ENCODE measurements at places on chromosomes 12 and 14.
A peak's percentile ranks its signal among the peaks of the same experiment; 100 is the strongest.

DNA sequence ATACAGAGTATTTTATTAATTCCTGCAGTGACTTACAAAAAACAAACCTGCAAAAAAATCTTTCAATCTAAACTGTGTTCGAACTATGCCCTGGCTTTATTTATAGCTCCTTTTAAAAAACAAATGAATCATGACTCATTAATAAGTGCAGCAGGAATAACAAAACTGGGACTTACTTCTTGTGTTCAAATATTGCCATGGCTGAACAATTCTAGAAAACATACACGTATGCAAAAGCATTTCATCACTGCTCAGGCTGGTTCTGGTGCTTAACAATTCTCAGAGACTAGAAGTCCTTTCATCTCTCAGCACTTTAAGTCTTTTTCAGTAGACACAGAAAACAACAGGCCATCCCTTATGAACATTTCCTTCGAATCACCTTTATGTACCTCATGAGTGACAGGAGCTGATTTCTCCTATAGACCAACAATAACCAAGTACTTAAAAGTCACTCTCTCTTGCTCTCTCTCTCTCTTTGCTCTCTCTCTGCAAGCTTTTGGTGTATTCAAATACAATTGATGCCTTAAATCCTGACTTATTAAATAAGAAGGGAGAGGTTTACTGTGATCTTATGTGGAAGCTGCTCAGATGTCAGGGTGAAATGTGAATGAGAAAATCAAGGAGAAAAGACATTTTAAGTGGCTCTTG lies 268.8 kb downstream of the TTC8 start:
- no peak for DNase-seq

DNA sequence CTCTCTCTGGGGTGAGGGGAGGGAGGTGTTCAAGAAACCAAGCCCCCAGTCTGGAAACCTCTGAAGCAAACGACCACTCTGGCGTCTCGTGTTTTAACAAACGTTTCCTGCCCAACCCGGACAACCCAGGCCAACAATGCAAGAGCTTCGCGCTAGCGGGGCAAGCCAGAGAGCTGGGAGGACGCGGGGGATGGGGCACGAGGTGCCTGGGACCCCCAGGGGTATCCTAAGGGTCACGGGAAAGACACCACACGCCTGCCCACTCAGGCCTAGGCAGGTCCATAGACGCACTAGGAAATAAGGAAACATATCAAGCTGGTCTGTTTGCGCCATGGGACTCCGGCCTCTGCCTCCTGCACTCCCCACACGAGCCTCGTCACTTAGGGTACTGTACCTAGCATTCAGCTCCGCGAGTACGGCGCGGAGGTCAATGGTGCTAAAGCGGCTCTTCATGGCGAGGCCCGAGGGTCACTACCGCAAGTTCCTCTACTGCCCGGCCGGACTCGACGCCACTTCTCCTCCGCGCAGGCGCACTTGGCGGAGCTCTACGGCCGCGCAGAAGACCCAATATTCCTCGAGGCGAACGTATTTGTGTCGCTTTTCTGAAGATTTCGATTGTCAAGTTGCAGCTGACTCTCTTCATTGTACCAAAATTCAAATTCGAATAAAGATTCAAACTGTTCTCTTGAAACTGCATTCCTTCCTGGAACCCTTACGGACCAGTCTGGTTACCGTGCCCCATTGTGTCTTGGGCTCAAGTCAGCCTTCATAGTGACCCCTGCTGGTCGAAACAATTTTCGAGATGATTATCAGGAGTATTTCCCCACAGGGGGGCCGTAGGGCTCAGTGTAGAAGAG lies at the start of gene NEMF:
Gene NEMF (minus strand): TSS at position 488 of the 857 bp plus-strand sequence. CDS start 35 bp downstream, at position 453.
- peak; percentile 84 for DNase-seq

DNA sequence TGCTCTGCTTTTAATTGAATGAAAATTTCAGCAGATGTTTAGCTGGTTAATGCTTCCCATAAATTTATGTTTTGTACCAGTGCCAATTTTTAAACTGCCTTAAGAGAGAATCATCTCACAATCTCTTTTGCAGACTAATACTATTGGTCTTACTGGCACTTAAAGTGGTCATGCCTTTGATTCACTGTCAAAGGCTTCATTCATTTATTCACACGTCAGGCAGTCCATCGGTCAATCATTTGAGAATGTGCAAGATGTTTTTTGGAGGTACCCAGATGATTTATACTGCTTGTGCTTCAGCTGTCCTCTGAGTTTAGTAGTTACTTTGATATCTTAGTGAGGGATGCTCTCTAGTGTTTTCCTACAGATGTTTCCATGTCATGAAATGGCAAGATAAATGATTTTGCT lies 83.4 kb downstream of the NAV3 start:
- DNase-seq: no peak

- no peak for DNase-seq
Measured at GRCh38 chr14:48914921-48915320, 671.3 kb downstream of the RPS29 start.

GRCh38 chr14:87102811-87103378 lies 890.1 kb downstream of the GALC start:
- no peak for DNase-seq

GRCh38 chr14:60893911-60894310 lies 87.0 kb downstream of the TRMT5 start:
- DNase-seq: no peak

DNA sequence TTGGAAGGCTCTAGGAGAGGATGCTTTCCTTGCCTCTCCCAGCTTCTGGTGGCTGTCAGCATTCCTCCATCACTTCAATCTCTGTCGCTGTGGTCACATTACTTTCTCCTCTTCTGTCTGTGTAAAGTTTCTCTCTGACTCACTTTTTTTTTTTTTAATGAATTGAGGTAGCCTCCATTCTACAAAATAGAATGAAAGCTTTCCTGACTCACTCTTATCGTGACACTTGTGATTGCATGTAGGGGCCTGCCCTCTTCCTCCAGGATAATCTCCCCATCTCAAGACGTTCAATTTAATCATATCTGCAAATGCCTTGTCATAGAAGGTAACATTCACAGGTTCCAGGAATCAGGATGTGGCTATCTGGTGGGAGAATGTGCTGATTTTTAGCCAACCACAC lies 153.5 kb upstream of the HMGA2 start:
- DNase-seq: no peak

GRCh38 chr12:105359856-105360255 lies 29.4 kb downstream of the C12orf75 start:
- no peak for DNase-seq

DNA sequence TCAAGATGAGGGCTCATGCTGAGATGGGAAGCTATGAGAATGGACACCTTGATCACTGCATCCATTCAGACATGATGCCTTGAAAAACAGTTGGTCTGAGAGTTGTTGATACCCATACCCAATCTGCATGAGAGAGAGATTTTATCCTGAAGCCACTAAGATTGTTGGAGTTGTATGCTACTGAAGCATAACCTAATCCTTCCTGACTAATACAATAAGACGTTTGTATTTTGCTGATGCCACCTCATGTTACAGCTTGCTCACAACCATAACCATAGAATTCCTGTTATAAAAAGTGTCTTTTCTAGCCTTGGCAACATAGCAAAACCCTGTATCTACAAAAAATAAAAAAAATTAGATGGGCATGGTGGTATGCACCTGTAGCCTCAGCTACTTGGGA lies 12.7 kb upstream of the SERPINA1 start:
- no peak for DNase-seq

- no peak for DNase-seq
Measured at GRCh38 chr12:3043406-3043805, 33.8 kb upstream of the TSPAN9 start.

GRCh38 chr12:39105111-39105510 lies 199.7 kb upstream of the CPNE8 start:
- DNase-seq: no peak

DNA sequence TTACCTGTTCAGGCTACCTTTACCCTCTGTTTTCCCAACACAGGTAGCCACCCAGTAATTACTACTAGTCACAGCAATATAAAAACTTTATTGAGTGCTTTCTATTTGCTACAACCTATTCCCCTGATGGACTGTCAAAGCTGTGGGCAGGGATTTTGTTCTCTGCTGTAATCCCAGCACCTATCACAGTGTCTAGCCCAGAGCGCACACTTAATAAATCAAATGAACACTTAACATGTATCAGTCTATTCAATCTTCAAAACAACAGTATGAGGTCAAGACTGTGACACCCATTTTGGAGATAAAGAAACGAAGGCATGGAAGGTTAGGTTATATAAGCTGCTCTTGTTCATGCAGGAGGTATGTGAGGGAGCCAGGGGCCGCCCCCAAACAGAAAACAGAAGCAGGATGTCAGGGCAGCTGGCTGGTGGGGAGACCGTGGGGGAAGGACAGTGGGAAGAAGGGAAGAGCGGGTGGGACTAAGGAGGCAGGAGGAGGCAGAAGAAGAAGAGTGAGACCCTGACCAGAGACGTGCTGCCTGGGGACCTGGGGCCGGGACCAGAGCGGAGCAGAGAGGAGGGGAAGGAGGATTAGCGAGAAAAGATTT lies 1.7 kb downstream of the TNFRSF1A start:
- no peak for DNase-seq

- no peak for DNase-seq
Measured at GRCh38 chr14:74921987-74922751, 891 bp downstream of the RPS6KL1 start.

GRCh38 chr14:44609201-44609600 lies 102.1 kb upstream of the FSCB start:
- no peak for DNase-seq

DNA sequence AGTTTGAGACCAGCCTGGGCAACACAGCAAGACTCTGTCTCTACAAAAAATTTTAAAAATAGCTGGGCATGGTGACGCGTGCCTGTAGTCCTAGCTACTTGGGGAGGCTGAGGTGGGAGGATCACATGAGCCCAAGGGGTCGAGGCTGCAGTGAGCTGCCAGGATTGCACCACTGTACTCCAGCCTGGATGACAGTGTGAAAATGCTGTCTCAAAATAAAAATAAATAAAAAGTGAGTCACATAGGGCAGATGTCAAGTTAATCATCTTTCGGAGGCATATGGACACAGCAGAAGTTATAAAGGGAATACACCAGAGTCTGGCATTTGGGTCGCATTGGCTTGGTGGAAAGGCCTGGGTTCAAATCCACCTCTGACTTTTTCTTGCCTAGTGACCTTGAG lies 92.7 kb downstream of the PHETA1 start:
- no peak for DNase-seq

DNA sequence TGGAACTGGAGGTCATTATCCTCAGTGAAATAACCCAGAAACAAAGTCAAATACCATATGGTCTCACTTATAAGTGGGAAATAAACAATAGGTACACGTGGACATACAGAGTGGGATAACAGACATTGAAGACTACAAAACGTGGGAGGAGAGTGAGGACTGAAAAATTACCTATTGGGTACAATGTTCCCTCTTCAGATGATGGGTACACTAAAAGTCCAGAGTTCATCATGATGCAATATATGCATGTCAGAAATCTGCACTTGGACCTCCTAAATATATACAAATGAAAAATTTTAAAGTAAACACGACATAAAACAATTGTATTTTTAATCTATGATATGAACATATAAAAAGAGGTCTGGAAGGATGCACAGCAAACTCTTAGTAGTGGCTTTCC lies 71.2 kb downstream of the SLC38A4 start:
- DNase-seq: no peak

- DNase-seq: no peak
Measured at GRCh38 chr14:71651228-71651627, 281.0 kb upstream of the RGS6 start.

- DNase-seq: no peak
Measured at GRCh38 chr12:104704224-104704779, 247.6 kb downstream of the CHST11 start.

- peak; percentile 79 for DNase-seq
Measured at GRCh38 chr12:125402874-125403789, 337.9 kb downstream of the AACS start.

GRCh38 chr12:51028813-51029150 lies 2.6 kb upstream of the SLC11A2 start:
- no peak for DNase-seq

DNA sequence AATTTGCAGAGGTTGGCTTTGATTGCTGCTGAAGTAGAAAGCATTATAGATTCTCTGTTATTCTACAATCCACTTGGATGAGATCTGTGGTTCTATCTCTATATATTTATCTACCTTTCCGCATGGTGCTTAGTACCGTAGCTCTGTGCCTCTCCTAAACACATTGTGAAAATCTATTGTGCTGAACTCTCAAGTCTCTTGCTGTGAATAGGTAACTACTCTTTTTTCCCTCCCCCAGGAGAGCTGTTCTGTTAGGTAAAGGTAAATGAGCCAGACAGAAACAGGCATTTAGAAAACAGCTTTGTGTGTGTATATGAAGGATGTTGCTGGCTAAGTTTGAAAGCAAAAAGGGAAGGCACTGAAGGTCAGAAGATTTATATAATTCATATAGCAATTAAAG lies 112.6 kb downstream of the BRMS1L start:
- DNase-seq: no peak

Measured in iPS DF 6.9 (cell line).